ENCODE measurements at places on chromosomes 12 and 14. TPM values are rescaled to one million over a fixed set of nuclear protein-coding genes. Genes with fewer than 3 reads are reported as not detected.

BCL2L2 gene
- total RNA-seq = 81.7 TPM

SYNE3 gene
- total RNA-seq = 35.7 TPM

- no peak for DNase-seq
Measured at GRCh38 chr12:116691636-116692035, 46.2 kb downstream of the SPRING1 start.

- DNase-seq = no peak
Measured at GRCh38 chr14:92967346-92967926, 44.5 kb downstream of the CHGA start.

DNA sequence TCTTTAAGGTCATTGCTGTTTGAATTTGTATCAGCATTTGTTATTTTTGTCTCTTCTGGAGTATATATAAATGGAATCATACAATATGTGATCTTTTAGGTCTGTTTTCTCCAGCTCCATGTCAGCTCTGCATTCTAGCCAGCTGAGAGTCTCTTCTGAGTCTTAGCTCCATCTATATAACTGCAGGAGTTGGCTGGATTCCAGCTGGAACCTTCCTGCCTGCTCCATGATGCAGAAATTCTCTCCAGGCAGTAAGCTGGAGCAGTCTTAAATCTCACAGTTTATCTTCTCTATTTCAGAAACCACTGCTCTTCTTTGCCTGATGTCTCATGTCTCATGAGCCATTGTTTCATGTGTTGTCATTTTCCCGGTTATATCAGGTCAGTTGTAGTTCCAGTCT lies 827.6 kb downstream of the NRXN3 start:
- no peak for DNase-seq
